ENCODE measurements at places on chromosomes 12 and 14.

- no peak for DNase-seq
Observed at GRCh38 chr12:84701041-84701440, 211.6 kb downstream of the SLC6A15 start.

DNA sequence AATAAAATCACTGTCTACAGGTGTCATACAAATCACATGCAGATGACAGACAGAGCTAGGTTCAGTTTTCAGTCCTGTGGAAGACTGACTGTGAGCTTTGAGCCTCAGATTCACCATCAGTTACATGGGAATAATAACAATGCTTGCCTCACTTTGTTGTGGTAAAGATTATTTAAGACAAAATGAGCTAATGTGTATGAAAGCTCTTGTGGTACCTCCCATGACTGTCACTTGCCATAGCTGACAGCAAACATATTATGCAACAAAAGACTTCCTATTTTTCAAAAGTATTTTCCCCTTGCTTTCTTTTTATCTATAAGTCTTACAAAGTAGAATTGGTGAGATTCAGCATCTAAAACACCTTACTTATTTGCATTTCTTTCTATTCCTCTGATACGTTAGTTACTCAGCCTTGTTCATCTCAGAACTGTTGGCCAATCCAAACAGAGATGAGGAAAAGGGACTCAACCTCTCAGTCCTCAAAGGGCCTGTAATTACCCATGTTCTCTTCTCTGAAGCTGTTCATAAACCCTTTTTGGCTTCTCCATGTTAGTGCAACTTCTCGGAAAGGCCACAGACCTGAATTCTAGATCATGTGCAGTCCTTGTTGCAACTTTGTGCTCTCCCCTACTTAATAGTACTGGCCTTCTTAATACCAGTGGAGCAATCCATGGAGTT is 8.8 kb upstream of the DDHD1 start:
- DNase-seq = no peak

DNA sequence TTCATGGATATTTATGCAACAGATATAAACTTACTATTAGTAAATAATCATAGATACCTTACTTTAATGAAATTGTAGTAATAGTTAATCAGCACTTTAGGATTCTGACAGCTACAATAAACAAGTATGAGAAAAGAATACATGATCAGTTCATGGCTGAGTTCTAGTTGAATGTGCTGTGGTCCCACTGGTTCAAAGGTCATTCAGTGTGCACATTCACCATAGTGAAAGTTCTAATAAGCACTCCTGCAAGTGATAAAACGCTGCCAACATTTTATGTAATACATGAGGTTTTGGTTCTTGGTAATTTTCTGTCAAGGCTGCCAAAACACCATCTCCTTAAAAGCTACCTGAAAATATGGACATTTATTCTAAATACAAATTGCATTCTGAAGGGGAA is 92.6 kb downstream of the NUMB start:
- DNase-seq = no peak

DNA sequence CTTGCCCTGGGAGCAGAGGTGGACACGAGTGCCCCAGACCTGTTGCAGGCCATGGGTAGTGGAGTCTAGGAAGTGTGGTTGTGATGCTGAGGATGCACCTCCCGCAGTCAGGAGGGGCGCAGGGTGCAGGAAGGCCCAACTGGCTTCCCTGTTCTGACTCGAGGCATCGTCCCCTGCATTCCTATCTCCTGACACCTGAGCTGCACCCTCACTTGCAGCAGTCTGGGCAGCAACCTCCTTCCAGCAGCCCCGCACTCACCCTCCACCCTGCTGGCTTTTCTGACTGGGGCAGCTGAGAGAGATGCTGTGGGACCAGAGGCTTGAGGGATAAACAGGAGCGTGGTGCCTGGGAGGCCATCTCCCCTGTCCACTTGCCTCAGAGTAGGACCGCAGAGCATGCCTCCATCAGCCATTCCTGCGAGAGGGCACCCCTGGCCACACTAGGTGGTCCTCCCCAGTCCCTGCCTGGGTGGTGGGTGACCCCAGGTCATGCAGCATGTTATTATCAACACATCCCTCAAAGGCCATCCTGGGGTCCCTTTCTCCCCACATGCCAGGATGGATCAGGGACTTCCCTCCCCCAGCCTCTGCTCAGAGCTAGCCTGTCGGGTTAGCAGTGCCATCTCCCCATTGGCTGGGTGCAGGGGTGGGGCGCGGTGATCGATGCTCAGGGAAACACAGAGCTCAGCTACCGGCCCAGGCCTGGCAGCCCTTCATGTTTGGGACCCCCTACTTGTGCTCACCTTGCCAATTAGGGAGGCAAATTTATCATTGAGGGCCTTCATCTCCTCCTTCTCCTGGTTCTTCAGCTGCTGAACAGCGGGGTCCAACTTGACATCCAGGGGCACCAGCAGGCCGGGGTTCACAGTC is 719 bp downstream of the KRT80 start:
- DNase-seq = no peak

DNA sequence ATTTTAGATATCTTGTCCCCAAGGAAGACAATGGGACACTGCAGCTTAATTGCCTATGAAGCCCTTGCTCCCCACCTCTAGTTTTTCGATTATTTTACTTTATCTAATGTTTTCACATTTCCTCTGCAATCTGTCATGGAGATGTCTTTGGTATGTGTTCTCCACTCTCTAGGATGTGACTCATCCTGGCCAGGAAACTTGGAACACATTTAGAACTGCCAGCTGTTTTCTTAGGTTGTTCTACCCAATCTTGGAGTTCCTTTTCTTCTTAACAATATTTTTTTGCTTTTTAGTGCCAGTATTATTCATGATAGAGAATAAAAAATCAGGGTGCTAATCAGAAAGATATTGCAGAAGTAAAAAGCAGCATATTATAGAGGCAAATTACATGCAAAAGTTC is 101.7 kb upstream of the CLEC14A start:
- DNase-seq = no peak

- DNase-seq = no peak
Observed at GRCh38 chr14:50339178-50339804, 27.2 kb downstream of the DMAC2L start.

DNA sequence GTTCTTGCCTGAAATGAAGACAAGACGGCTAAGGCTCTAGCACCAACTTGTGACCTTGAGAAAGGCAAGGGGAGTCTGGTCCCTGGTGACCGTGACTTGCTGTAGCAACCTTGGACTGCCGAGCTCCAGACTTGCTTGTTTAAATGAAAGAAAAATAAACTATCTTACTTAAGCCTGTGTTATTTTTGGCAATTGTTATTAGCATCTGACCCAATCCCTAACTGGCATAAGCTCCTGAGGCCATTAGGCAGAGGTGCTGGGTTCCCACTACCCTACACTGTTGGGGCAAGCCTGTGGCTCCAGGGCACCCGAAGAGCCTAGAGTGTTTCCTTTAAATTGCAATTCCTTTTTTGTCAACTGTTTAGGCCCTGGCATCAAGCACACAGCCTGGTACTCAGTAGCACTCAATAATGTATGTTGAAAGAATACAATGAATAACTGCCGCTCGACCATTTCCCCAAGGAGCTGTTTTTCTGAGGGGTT is 106.9 kb upstream of the HIF1A start:
- DNase-seq = no peak

- DNase-seq = no peak
Observed at GRCh38 chr14:85316701-85317410, 213.1 kb upstream of the FLRT2 start.

GRCh38 chr12:2853626-2854025 is 3.2 kb downstream of the TEX52 start:
- peak; percentile 33 for DNase-seq

DNA sequence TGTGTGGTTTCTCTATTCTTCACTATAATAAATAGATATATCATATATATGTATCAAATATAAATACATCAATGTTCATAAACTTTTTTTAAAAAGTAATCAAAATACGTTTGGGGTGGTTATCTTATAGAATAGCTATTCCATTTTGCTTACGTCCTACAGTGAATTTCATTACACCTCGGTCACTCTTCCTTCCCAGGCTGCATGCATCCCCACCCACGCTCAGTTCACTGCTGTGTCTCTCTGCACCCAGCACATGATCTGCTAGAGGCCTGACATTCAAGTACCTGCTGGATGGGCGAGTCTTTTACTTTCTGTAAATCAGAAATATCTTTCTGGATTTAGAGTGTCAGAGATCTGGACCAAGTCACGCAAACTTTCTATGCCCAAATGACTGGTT is 3.6 kb downstream of the STX2 start:
- no peak for DNase-seq

DNA sequence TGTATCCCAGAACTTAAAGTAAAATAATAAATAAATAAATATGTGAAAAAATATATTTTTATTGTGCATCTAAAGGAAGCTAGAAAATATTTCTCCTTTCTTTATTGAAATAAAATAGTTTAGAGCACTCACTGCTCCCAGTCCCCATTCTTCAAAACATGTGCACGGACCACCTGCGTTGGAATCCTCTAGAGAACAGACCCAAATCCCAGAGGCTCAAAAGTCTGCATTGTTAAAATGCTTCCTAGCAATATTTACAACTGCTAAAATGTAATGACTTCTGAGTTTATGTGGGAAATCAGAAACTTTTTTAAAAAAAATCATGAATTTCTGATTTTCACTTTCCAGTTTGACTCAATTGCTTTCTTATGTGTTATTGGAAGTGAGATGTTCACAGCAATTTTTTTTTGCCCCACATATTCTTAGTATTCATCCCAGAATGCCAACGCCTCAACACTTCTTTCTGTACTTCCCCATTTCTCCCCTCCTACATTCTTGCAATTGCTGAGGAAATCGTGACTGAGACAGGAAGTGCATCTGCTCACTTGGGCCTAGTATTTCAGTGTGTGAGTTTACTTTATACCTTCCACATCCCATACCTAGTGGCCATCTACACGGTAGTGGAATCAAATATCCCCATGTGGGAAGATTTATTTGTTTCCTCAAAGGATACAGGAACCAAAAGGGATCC is 116.0 kb upstream of the FLRT2 start:
- no peak for DNase-seq

DNA sequence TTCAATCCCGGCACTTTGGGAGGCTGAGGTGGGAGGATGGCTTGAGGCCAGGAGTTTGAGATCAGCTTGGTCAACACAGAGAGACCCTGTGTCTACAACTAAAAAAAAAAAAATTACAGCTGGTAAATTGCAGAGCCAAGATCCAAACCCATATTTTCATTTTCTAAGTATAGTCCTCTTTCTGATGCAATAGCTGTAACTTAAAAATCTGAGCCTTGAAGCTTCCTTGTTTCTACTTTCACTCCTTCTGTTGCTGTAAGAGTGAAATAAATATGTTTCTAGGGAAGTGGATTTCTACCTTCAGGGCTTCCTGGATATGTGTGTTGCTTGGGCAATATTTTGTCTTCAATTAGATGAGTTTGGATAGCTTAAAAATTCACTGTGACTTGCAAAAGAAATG is 42.0 kb upstream of the PRICKLE1 start:
- no peak for DNase-seq

DNA sequence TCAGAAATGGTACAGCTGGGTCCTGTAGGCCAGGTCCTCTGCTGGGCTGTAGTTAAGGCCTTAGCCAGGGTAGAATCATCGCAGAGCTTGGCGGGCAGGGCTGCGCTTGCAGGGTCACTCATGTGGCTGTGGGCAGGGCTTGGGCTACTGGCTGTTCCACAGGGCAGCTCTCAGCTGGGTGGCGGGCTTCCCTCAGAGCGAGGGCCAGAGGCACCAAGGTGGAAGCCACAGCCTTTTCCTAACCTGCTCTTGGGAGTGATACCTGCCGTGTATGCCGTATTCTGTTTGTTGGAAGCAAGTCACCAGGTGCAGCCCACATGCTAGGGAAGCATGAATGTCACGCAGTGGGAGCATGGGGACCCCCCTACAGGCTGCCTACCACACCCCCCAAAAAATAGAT is 69.8 kb upstream of the RIN3 start:
- DNase-seq = no peak

DNA sequence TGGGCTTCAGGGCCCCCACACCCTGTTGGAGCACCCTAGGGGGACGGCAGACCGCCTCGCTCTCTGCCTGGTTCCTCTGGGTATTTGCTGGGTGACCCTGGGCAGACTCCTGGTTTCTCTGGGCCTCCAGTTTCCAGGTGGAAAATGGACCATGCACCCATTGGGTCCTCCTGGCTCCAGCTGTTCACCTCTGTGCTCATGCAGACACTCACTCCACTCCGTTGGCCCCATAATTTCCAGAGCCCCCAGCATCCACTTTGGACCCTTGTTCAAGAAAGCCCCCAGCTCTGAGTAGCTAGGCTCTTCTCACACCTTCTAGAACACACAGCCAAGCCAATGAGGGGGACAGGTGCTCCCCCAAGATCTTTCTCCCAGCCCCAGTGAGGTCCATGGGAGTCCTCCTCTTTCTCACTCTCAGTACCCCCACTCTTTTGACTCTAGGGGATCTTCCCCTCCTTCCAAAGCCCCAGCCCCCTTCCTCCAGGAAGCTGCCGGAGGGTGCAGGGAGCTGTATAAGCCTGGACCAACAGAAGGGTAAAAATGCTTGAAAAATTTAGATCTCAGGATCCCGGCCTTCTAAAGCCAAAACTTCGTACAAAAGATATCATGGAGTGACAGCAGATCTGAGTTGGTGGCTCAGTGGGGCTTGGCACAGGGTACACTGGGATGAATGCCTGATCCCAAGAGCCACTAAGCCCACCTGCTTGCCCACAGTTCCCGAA is 174.8 kb upstream of the RTL1 start:
- DNase-seq = no peak

DNA sequence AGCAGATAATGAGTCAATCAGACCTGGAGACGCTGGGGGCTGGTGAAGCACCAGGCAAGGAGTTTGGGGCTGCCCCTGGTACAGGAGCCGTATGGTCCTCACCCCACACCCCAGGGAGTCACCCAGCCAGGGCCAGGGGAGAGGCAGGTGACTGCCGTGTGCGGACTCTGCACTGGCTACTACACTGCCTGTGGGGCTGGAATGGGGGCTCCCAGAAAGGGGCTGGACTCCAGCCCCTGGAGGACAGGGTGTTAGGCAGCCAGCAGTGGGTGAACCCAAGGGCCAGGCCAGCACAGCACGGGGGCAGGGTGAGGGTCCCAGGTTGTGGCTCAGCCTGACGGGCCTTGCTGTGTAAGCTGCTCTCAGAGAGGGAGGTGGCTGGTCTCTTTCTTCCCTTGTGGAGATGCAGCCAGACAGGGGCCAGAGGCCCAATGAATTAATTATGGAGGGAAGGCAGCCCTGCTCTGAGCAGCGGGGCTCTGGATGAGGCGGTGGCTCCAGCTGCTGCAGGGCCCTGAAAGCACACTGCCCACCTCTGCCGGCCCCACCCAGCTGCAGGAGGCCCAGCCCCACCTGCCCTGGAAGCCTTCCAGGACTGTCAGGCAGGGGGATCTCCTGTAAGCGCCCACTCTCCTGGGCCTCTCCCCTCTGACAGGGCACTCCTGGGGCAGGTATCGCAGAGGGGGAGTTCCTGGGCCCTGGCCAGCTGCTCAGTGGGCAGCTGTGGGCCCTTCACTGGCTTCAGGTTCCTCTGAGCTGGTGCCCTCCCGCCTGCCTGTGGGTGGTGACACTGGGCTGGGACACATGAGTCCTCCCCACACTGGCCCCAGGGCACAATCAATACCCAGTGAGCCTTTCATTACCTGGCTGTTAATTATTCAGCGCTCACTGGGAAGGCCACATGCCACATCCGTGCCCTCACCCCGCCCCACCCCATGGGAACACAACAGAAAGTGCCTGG is 142.5 kb upstream of the C14orf180 start:
- DNase-seq = no peak

GRCh38 chr14:31037709-31038221 is 11.6 kb upstream of the STRN3 start:
- no peak for DNase-seq

GRCh38 chr12:69658203-69658602 is 40.9 kb downstream of the BEST3 start:
- DNase-seq = no peak

- no peak for DNase-seq
Observed at GRCh38 chr14:67806246-67806645, 10.1 kb downstream of the ZFYVE26 start.

- DNase-seq = no peak
Observed at GRCh38 chr14:60107477-60107876, 15.8 kb downstream of the PCNX4 start.
